ENCODE measurements at places on chromosomes 2 and 18.
A peak's percentile ranks its signal among the peaks of the same experiment; 100 is the strongest.

DNA sequence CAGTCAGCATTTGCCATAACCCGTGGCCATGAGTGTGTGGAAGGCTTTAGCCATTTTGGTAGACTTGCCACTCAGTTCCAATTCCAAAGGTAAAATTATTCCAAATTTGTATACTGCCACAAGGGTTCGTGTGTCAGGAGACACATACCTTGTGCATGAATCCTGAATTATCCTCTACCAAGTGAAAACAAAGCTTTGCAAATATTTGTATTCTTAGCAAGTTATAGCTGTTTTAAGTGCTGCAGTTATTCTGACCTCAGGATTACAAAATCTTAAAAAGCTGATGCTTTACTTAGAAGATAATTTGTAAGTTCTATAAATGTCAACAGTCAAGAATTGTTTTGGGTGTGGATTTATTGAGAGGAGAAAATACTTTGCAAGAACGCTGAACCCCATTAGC, 100.6 kb downstream of the ANTXR1 start:
- DNase-seq = no peak

DNA sequence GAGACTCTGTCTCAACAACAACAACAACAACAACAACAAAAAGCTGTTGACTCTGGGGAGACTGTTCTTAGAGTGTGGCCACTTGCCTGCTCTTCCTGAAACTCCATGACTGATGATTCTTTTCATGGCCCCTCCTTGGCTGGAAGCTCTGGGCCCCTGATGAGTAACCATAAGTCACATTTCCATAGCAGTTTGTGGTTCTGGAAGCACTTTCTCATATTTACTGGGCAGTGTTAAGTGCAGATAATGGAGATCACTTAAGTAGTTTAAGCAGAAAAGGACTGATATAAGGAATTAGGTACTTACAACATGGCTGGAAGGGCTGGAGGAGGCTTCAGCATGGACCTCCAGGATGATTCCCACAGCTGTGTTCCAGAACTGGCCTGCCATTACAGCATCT, 147.3 kb upstream of the DLX2 start:
- no peak for DNase-seq

GRCh38 chr2:217363470-217363869, 503.6 kb upstream of the TNP1 start:
- no peak for DNase-seq

DNA sequence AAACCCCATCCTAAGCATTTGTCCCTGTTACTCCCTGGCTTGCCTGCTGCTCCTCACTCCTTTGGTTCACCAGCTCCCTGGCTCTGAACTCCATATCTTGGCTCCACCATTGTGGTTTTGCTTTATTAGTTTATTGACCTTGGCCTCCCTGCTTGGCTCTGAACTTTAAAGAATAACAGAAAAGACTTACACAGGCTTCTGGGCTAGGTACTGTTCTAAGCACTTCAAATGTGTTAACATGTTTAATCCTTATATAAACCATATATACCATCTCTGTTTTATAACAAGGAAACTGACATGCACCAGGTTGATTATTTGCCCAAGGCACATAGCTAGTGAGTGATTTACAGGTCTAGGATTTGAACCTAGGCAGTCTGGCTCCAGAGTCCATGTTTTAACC, 149.7 kb upstream of the CAPN13 start:
- no peak for DNase-seq

- no peak for DNase-seq
These were observed 93.3 kb downstream of the ACTR2 start for GRCh38 chr2:65320946-65321345.

DNA sequence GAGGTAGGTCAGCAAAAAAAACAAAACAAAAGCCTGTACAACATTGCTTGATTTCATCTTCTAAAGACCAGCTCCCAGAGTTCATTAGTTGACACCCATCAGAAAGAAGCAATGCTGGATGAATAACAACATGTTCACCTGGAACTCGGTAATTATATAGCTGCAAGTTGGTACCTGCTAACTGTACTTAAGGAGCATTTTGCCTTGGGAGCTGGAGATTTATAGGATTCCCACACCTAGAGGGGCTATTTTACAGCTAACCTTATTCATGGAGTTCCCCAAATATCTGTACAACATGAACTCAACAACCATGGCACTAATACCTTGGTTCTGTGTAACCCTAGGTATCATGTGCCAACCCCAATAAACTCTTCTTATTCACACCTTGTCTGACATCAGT, 281.1 kb upstream of the NCKAP5 start:
- DNase-seq = no peak

- DNase-seq = no peak
These were observed 108.0 kb downstream of the ARHGAP15 start for GRCh38 chr2:143237146-143237777.

DNA sequence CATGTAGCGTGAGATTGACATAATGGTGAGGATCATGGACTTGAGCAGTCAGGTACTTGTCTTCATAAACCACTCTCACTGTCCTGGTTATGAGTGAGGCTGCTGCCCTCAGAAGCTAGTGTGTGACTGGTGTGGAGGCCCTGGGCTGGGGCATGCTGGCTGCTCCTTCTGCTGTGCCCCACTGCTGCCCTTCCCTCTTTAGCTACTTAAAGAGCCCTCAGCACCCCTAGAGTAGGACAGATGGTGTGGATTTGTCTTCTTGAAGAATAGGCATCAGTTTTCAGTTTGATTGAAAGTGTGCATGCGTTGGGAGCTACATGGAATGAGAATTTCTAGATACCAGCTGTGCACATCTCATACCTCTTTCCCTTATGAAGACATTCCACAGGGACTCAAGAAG, 15.4 kb downstream of the CPLX4 start:
- DNase-seq = no peak

GRCh38 chr2:69217333-69218080, 169.5 kb downstream of the GFPT1 start:
- no peak for DNase-seq

GRCh38 chr2:109238580-109238979, 109.6 kb downstream of the SH3RF3 start:
- DNase-seq = peak; percentile 72

DNA sequence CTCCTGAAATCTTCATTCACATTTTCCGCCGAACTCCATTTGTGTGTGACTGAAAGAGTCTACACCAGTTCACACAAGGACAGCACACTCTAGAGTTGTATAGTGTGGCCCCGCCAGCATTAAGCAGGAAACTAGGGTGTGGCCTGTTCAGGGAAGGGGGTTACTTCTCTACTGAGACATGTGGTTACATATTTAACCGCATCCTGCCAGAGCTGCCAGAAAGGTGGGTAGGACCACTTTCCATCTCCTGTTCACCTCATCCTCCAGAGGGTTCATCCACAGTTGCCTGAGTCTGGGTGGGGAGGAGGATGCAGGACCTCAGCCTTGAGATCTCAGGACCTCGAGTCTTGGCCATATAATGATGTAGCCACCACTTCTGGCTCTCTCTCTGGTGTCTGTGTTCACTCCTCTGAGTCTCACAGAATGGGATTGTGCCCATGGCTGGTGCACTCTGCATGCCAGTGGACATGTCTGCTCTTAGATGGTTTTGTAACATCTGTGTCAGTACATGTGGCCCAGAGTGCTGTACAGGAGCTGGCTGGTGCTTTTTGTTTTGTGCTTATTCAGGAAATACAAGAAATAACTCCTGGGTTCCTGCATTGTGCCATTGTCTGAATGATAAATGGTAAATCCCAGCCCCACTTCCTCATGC, 7.7 kb upstream of the SP140L start:
- no peak for DNase-seq

- DNase-seq = no peak
These were observed at the start of gene LRRTM4 for GRCh38 chr2:77521931-77522470. TSS of gene LRRTM4 (minus strand) at chr2:77522376.

- DNase-seq = peak; percentile 55
These were observed 2.1 kb downstream of the COL6A3 start for GRCh38 chr2:237411683-237412423.

- DNase-seq = no peak
These were observed 256.6 kb upstream of the RASGRP3 start for GRCh38 chr2:33219850-33220275.

- DNase-seq = no peak
These were observed 908.3 kb upstream of the TMEFF2 start for GRCh38 chr2:193103064-193103463.

DNA sequence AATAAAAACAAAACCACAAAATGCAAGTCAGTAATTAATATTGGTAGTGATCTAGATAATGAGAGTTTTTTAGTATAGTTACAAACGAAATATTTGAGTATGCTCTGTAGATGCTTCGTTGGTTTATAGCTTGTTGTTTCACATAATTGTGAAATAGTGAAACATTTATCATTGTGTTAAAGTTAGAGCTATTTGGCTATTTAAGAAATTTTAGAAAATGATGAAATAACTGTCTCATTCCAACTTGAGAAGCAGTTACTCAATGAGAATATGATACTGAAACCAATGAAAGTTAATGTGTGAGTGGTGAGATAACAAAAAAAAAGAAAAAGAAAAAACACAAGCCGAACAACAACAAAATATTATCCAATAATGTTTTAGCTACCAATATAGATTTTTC, 475.6 kb upstream of the ZEB2 start:
- DNase-seq = no peak

DNA sequence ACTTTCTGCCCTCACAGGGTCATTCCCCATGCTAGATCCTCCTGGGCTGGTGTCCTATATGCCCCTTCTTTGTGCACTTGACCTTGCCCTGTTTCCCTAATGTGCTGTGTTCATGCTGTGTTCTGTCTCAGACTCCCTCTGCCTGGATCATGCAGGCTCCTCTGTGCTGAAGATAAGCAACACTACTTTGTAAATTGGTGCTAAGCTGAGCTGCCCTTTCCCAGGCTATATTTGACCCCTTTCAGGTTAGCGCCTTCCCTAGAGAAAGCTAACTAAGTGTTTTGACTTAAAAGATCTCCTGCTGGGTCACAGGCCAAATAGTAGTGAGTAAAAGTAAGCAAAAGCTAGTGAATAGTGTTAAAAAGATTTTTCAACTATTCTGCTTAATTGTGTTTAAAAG, 257.2 kb upstream of the RGPD4 start:
- DNase-seq = no peak

DNA sequence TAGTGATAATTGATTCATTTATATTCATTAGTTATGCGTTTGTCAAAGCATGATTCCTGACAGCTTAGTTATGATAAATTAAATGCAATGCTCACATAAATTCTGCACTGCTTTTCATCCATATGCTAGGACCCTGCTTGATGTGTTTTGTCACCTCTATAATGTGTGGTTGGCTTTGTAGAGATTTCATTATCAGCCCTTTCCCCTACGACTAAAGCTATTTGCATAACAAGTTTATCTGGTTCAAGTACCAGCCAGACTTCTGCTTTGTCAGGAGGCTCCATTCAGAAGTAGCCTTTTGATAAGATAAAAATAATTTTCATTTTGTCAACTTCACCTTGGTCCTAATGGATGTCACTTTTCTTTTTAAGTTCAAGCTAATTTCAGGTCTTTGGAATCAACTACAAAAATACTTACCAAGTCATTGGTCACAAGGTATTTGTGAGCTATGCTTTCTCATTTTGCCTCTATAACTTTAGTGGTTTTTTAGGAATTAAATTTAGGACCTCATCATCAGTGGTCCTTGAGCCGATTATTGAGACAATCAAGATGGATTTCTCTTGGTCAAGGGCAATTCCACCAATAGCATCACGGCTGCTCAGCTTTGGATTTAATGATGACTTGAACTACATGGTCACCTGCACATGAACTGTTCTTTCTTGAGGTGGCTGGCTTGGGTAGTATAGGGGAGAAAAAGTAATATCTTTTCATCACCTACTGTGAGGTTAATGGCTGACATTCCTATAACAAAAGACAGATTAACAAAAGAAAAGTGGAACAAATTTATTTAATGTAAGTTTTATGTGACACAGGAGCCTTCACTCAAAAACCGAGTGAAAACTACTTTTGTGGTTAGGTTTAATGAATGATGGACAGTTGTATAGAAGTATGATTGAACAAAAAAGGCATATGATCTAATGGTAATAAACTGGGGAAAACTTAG, 162.1 kb downstream of the MYO3B start:
- DNase-seq = no peak

DNA sequence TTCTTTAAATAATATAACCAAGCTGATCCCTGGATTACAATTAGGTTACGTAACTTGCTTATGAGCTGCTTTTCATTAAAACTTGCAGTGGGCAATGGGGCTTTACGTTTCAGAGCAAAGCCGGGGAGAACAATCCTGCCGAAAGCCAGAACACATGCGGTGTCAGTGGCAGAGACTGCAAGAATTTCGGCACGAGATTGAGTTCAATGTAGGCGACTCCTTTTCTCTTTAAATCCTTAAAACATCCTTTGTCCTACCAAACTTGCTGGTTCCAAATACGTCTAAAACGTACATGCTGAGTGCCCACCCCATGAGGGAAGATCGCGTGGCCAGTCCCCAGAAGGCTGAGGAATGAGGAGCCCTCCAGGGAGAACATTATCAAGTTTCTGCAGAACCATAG, 36.8 kb upstream of the NCOA1 start:
- DNase-seq = no peak

- DNase-seq = peak; percentile 97
These were observed at the start of gene PREB for GRCh38 chr2:27133905-27134780. TSS of gene PREB (minus strand) at chr2:27134636. CDS start at chr2:27134421, 215 bp downstream.

GRCh38 chr18:45863469-45863868, 38.0 kb downstream of the SIGLEC15 start:
- no peak for DNase-seq

- no peak for DNase-seq
These were observed 75.4 kb downstream of the CDK15 start for GRCh38 chr2:201881741-201882140.

GRCh38 chr2:80168037-80168436, 136.5 kb downstream of the LRRTM1 start:
- no peak for DNase-seq

- DNase-seq = no peak
These were observed 746.3 kb upstream of the RAB6C start for GRCh38 chr2:129233166-129233565.

DNA sequence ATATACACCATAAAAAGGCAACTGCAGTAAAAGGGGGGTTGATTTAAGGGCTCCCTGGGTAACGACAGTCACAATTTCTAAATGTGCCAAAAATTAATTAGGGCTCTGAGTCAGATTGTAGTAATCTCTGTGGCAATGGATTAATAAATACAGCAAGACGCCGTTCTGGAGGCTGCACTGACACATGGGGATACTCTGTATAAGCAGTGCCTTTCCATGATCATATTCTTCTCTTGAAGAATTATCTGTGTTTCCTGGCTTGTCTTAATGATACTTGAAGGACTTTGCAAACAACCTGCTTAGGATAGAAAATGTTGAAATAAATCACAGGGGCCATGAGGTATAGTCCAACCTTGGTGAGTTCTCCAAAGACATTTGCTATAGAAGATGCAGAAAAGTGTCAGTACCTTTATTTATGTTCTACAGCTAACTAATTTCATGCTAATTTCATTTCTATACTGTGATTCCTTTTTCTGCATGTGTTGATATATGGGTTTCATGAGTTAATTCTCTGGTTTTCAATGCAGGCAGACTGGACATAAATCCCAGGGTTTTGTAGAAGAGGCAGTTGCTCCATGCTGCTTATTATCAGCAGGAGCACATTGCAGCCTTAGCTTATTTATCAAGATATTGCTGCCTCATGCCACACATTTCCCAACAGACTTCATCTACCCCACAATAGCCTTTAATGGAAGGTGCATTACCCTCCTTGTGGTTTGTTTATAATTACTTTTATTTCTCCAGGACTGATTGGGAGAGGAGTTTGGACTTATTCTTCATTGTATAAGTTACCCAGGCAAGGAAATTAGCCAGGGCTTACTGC, 54.8 kb downstream of the HNMT start:
- no peak for DNase-seq

GRCh38 chr2:233449081-233449901, 95.0 kb downstream of the DGKD start:
- DNase-seq = no peak

All from ureter (tissue), 1 donor.